ENCODE measurements at places on chromosomes 2 and 18. TPM values are rescaled to one million over a fixed set of nuclear protein-coding genes. Genes with fewer than 3 reads are reported as not detected.

The REG1B gene
- not detected for total RNA-seq

The LAMA1 gene
- total RNA-seq, result not detected

The KIAA2012 gene
- 0.05 TPM for total RNA-seq

DNA sequence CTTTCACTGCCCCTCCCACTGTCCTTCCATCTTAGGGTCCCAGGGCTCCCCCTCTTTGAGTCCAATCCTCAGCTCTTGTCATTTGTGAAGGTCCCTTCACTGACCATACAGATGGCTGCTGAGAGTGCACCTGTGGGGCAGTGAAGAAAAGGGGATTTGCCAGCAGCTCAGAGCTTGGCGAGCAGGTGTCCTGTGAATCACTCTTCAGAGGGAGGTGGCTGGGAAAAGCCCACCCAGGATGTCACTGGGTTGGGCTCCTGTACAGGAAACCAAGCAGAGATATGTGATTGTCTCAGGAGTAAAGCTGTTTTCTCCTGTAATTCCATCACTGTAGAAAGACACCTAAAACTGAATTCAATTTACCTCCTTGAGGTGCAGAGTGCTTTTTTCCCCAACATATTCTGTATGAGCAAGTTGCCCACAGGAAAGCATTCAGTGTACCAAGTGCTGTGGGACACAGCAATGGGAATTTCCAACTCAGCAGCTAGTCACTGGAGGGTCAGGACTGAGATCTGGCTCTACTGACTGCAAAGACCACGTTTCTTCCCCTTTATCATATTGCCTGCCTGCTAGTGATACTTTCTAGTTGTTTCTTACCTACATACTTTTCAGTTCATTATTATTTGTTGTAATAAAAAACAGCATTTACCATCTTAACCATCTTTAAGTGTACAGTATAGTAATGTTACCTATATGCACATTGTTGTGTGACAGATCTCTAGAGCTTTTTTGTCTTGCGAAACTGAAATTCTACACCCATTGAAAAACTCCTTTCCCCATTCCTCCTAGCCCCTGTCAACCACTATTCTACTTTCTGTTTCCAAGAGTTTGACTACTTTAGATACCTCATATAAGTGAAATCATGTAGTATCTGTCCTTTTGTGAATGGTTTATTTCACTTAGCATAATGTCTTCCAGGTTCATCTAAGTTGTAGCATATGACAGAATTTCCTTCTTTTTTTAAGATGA, 239.1 kb downstream of the TSN start:
- DNase-seq, result no peak

GRCh38 chr2:65919550-65920188, 487.3 kb upstream of the SPRED2 start:
- no peak for DNase-seq

DNA sequence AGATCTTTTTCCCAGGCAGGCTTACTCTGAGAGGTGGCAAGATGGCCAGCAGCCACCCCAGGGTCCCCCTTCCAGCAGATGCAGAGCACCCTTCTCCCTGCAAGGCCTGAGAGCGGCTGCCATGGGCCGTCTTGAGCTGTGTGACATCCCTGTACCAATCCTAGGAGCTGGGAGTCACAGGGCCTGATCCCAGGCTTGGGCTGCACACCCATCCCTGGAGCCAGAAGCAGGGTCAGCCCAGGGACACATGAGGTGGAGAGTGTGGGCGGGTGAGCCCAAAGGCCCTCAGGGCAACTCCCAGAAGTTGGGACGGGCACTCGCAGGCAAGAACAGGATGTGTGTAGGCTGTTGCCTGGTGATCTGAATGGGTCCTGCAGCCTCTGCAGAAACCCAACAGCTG, 40.5 kb downstream of the CROCC2 start:
- no peak for DNase-seq

- no peak for DNase-seq
Measured at GRCh38 chr2:241582806-241583205, 24.3 kb downstream of the BOK start.

- no peak for DNase-seq
Measured at GRCh38 chr2:14143435-14143834, 489.1 kb upstream of the LRATD1 start.

All from activated CD8-positive, alpha-beta memory T cell treated with anti-CD3 and anti-CD28 coated beads, Interleukin-2, amount 10 ng/mL, durations not matched to agents 7 days and 5 days (primary cell).